ENCODE measurements at places on chromosomes 16 and 17. TPM values are rescaled to one million over a fixed set of nuclear protein-coding genes. Genes with fewer than 3 reads are reported as not detected.

Gene SLC38A8
- not detected for polyA plus RNA-seq

Gene C17orf78
- polyA plus RNA-seq, result not detected

Gene SUPT6H
- polyA plus RNA-seq, result 23.4 TPM

Gene ADGRG3
- polyA plus RNA-seq, result not detected

Gene AOC2
- polyA plus RNA-seq, result not detected

Gene CFAP97D1
- polyA plus RNA-seq, result not detected

Gene UMOD
- polyA plus RNA-seq, result not detected

Gene TANC2
- polyA plus RNA-seq, result 35.9 TPM

Gene AGRP
- not detected for polyA plus RNA-seq

Gene HOXB7
- polyA plus RNA-seq, result not detected

Gene FBXO39
- not detected for polyA plus RNA-seq

Gene GNG13
- polyA plus RNA-seq, result 2,470 TPM
